ENCODE measurements at places on chromosomes 3 and 15. TPM values are rescaled to one million over a fixed set of nuclear protein-coding genes. Genes with fewer than 3 reads are reported as not detected.

TNFAIP8L3 gene
- 0.31 TPM for total RNA-seq

COLQ gene
- 0.61 TPM for total RNA-seq

DNA sequence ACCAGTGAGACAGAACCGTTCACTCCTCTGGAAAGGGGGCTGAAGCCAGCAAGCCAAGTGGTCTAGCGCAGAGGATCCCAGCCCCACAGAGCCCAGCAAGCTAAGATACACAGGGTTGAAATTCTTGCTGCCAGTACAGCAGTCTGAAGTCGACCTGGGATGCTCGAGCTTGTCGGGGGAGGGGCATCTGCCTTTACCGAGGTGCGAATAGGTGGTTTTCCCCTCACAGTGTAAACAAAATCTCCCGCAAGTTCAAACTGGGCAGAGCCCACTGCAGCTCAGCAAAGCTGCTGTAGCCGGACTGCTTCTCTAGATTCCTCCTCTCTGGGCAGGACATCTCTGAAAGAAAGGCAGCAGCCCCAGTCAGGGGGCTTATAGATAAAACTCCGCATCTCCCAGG lies 11.4 kb downstream of the CEP97 start:
- no peak for DNase-seq
- peaks cover 89% of the 10 kb centered on the region for H3K36me3 ChIP-seq
- no peak overlapping the region for H3K4me3 ChIP-seq
- H3K27ac ChIP-seq: no peak overlapping the region
- H3K27me3 ChIP-seq: no peaks in the 10 kb centered on the region
- no peaks in the 10 kb centered on the region for H3K4me1 ChIP-seq

- no peaks in the 10 kb centered on the region for H3K27me3 ChIP-seq
- no peak overlapping the region for H3K4me3 ChIP-seq
- H3K4me1 ChIP-seq: no peaks in the 10 kb centered on the region
These were observed 10.8 kb upstream of the SKIL start for GRCh38 chr3:170346481-170347392.

DNA sequence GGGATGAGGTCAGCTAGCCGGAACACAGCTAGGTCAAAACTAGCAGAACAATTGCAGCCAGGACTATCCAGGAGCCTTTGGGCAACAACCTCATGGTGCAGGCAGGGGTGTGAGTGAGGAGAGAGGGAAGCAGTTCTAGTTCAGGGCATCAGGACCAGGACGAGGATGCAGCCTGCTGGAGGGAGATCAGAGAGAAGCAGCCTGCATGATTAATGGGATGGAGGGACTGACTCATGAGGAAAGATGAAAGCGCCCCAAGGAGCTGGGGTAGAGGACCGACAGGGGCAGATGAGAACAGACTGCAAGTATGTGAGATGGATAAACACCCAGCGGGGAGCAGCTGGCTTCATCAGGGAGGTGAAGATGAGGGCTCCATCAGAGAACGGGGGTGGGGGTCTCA lies 37.9 kb upstream of the LRTM1 start:
- no peaks in the 10 kb centered on the region for H3K4me1 ChIP-seq
- DNase-seq: no peak
- no peak overlapping the region for H3K27ac ChIP-seq

GRCh38 chr15:51878446-51879386 lies 49.3 kb downstream of the TMOD3 start:
- DNase-seq: no peak
- H3K4me3 ChIP-seq: no peak overlapping the region
- H3K4me1 ChIP-seq: 0 out of 2 replicates have a peak, but pooled peaks cover 3% of the 10 kb centered on the region
- peaks cover 6% of the 10 kb centered on the region for H3K36me3 ChIP-seq

HES1 gene
- 23.3 TPM for total RNA-seq

GATA2 gene
- total RNA-seq: 2.7 TPM
